ENCODE measurements at places on chromosomes 5 and 9. TPM values are rescaled to one million over a fixed set of nuclear protein-coding genes. Genes with fewer than 3 reads are reported as not detected.

DNA sequence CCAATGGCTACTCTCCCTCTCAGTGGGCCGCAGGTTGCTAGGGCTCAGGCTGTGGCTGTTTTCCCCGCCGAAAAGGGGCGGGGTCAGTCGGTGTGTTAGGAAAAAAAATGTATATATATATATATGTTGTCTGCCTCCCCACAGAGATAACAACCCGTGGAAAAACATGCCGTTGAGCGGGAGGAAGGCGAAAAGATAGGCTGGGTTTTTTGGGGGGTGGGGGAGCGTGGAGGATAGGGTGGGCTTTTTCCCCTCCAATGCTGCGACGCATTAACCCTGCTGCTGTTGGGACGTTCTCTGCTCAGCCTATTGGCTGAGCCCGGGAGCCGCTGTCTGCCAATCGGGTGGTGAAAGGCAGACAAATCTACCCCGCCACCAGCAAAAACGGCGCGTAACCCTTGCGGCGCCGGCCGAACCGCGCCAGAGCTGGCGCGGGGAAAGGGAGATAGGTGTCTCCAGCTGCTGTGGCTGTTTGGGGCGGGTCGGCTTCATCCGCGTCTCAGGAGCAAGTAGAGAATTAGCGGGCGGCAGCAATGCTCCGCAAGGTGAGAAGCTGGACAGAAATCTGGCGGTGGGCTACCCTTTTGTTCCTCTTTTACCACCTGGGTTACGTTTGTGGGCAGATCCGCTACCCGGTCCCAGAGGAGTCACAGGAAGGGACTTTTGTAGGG lies at the start of gene PCDHGC4:
TSS of gene PCDHGC4 (plus strand) at position 390 of the 671 bp plus-strand sequence. CDS start at position 534, 144 bp downstream.
- no peak for DNase-seq

DNA sequence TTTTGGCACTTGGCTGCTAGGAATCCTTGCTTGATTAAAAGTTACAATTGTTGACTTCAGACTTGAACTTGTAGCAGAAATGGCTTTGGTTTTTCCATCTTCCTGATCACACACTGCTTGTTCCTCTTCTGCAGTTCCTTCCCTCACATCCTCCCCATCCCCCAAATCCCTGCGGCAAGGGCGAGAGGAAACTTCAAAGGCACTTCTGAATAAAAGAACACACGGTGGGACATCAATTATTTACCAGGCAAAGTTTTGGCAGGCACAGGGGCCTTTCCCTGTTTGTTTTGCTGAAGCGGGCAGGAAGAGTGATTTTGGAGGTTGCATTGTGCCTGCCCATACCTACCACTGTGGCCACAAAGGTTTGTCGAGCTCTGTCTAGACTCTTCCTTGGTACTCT lies 260.9 kb downstream of the KIF4B start:
- DNase-seq = no peak

DNA sequence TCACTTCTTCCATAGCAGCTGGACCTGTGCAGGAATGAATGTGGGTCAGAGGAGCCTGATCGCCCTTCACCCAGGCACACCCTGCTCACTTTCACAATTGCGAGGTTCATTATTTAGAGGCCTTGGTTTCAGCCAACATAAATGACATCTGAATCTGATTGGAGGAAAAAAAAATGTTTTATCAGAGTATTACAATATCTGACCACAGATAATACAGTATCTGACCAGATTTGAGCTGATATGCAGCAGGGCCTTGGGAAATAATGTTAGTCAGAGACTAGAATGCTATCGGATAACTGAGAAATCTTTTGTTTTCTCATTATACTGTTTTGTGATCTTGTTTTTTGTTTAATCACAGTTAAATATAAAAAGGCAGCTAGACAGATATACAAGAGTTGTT lies 7.7 kb downstream of the ICE1 start:
- DNase-seq = no peak

GRCh38 chr9:93097511-93098201 lies 1.6 kb downstream of the CARD19 start:
- DNase-seq = no peak

DNA sequence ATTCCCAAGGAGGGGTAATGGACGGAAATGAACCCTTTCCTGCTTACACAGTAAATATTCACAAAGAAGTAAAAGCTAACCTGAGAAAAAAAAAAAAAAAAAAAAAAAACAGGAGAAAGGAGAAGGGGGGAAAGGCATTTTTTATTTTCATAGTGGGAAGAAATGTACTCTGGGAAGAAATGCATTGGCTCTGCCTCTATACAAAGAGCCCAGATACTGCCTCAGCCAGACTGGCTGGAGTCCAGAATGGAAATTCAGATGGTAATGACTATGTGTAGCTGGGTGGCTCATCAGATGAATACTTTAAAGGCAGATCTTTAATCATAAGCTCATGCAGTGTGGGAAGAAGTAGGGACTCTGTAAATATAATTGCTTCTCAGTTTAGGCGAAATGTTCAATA lies 124.9 kb upstream of the ZNF608 start:
- DNase-seq = no peak

DNA sequence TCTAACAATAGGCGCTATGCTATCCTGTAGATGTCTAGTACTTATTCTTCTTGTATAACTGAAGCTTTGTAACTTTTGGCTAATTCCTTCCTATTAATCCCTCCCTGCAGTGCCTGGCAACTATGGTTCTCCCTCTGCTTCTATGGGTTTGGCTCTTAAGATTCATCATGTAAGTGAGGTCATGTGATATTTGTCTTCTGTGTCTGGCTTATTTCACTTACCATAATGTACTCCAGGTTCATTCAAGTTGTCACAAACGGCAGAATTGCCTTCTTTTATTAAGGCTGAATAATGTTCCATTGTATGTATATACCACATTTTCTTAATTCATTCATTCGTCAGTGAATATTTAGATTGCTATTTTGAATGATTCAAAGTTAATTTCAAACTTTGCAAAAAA lies 149.9 kb upstream of the GAS1 start:
- no peak for DNase-seq

GRCh38 chr9:26157411-26157810 lies 479.2 kb upstream of the TUSC1 start:
- no peak for DNase-seq

- no peak for DNase-seq
Measured at GRCh38 chr5:91541696-91542095, 158.6 kb upstream of the ARRDC3 start.

- no peak for DNase-seq
Measured at GRCh38 chr5:88952996-88953643, 70.1 kb upstream of the MEF2C start.

- DNase-seq = no peak
Measured at GRCh38 chr9:99024959-99025358, 80.0 kb upstream of the TGFBR1 start.

The ATP6V1G1 gene
- total RNA-seq = 113 TPM

The IL11RA gene
- total RNA-seq = 27.0 TPM

The TLX3 gene
- total RNA-seq = not detected
